ENCODE measurements at places on chromosomes 2 and 18.

GRCh38 chr2:26477911-26478253, at the start of gene OTOF:
Gene OTOF, minus strand, starts transcription at chr2:26478124.
- DNase-seq = peak; percentile 11

DNA sequence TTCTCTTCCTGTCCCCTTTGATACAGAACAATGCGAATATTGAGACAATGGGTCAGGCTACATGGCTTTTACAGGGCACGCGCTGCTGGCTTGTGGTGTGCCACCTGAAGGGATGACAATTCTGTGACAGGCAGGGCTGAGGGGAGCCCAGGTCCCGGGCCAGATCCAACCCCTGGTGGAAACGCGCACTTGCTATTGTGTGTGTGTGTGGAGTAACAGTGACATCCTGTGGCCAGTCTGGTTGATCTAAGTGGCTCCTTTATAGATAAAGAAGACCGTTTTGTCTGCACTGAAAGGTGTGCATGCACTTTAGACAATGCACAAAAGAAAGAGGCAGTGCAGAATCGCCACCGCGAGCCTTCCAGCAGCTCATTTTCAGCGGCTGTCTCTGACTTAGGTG, 273.6 kb downstream of the HRH4 start:
- DNase-seq = peak; percentile 24

DNA sequence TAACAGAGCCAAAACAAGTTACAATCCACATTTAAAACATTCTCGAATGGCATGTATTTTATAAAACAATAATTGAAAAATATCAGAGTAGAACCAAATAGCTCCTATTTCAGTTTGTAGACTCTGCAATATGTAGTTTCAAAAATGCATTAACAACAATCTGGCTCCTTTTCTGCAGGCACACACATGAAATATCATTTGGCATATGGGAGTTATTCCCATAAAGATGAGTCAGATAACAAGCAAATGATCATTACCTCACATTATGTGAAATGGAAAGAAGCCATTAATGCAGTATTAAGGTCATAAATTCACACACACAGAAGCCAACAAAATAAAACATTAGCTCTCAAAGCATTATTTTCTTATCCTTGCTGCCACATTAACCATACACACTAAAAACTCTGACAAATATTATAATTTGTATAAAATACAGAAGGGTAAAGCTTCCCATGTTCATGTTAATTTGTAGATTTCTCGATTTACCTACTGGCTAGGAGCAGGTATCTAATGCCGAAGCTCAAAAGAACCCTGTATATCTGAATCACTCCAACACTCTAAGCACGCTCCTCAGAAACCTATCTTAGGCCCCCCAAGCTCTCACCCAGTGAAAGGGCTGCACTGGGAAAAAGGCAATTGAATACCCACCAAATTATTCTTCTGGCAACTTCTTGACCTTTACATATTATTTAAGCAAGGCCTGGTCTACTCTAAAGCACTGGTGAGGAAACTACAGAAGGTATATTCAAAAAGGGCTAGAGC, 13.8 kb downstream of the NBAS start:
- DNase-seq = no peak

GRCh38 chr2:96815326-96816126, 542 bp upstream of the CNNM3 start:
- peak; percentile 55 for DNase-seq

- DNase-seq = no peak
These were observed 19.1 kb downstream of the IL1R2 start for GRCh38 chr2:102010902-102011301.

GRCh38 chr18:74414953-74415515, 42.1 kb downstream of the DIPK1C start:
- DNase-seq = no peak

GRCh38 chr2:121038031-121038430, 247.0 kb downstream of the TFCP2L1 start:
- no peak for DNase-seq

- no peak for DNase-seq
These were observed 91.9 kb downstream of the QPCT start for GRCh38 chr2:37436323-37436722.

DNA sequence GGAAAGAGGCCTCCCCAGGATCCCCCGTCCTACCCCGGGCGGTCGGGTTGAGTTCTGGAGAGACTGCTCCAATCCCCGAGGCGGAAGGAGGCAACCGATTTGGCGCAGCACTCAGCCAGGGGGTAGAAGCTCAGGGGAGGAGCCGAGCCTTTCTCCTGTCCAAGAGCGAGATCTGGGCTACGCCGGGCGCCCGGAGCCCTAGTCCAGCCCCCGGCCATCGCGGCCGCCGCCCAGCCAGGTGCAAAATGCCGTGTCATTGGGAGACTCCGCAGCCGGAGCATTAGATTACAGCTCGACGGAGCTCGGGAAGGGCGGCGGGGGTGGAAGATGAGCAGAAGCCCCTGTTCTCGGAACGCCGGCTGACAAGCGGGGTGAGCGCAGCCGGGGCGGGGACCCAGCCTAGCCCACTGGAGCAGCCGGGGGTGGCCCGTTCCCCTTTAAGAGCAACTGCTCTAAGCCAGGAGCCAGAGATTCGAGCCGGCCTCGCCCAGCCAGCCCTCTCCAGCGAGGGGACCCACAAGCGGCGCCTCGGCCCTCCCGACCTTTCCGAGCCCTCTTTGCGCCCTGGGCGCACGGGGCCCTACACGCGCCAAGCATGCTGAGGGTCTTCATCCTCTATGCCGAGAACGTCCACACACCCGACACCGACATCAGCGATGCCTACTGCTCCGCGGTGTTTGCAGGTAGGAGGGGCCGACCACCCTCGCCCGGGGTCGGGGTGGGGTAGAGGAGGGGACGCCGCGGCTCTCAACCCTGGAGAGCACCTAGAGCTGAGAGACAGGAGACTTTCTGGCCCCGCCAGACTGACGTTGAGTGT, at the start of gene DYSF:
Gene DYSF (plus strand): TSS at position 158 of the 817 bp plus-strand sequence.
- DNase-seq = peak; percentile 56

Measured in kidney tubule cell (primary cell).